ENCODE measurements at places on chromosomes 6 and 20. TPM values are rescaled to one million over a fixed set of nuclear protein-coding genes. Genes with fewer than 3 reads are reported as not detected.
A peak's percentile ranks its signal among the peaks of the same experiment; 100 is the strongest.

GRCh38 chr20:41587523-41587922 is 30.7 kb downstream of the CHD6 start:
- peaks cover 6% of the 10 kb centered on the region for H3K36me3 ChIP-seq
- H3K27me3 ChIP-seq, result no peaks in the 10 kb centered on the region
- no peak overlapping the region for H3K4me3 ChIP-seq
- no peak for DNase-seq
- H3K4me1 ChIP-seq, result peaks cover 2% of the 10 kb centered on the region
- H3K27ac ChIP-seq, result no peak overlapping the region

DNA sequence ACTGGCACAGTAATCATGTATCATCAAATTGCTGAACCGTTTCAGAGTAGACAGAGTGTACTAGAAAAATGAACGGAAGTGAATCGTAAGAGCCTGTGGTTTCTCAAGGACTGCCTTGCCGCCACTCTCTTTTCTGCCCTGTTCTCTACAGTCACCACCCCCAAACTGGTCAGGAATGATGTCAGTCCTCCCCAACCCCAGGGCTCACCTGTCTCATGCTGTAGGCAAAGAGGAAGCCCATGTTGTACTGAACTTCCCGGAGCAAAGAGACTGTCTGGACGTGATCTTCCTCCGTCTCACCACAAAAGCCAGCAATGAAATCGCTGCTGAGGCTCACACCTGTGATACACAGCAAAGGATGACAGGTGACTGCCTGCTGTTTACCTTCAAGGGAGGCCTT is 31.0 kb downstream of the CDK5RAP1 start:
- no peak overlapping the region for H3K4me3 ChIP-seq
- DNase-seq, result no peak
- H3K36me3 ChIP-seq, result peaks cover 30% of the 10 kb centered on the region
- no peak overlapping the region for H3K27ac ChIP-seq
- H3K27me3 ChIP-seq, result no peaks in the 10 kb centered on the region
- H3K4me1 ChIP-seq, result no peaks in the 10 kb centered on the region

- H3K4me1 ChIP-seq, result peaks cover 14% of the 10 kb centered on the region
- no peaks in the 10 kb centered on the region for H3K36me3 ChIP-seq
- H3K27me3 ChIP-seq, result no peaks in the 10 kb centered on the region
- H3K27ac ChIP-seq, result no peak overlapping the region
- DNase-seq, result no peak
These were observed 108.8 kb downstream of the PPP1R14C start for GRCh38 chr6:150251566-150252186.

The IPCEF1 gene
- 1.6 TPM for polyA plus RNA-seq

The ADGRF4 gene
- polyA plus RNA-seq, result 0.16 TPM

The SLC22A1 gene
- 0.72 TPM for polyA plus RNA-seq

The EBF4 gene
- polyA plus RNA-seq, result 6.5 TPM

The SYNJ2 gene
- polyA plus RNA-seq, result 4.0 TPM

DNA sequence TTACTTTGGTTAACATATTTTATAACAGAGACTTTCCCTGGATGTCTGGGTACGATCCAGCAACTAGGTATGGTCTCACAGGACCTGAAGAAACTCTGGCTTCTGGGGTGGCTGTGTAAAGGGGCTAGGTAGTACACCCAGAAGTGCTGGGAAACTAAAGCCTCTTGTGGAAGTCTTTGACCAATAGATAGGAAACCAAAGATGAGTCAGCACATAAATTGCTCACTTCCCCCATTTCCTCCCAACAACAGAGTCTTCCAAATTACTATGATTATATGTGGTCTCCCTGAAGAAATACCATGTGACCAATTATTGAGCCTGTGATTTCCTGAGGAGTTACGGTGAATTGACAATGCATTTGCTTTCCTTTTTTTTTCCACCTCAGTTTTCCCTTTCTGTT is 26.8 kb upstream of the TBX18 start:
- no peaks in the 10 kb centered on the region for H3K36me3 ChIP-seq
- no peak overlapping the region for H3K27ac ChIP-seq
- H3K4me3 ChIP-seq, result no peak overlapping the region
- no peaks in the 10 kb centered on the region for H3K27me3 ChIP-seq

The KCNG1 gene
- polyA plus RNA-seq, result 0.58 TPM

DNA sequence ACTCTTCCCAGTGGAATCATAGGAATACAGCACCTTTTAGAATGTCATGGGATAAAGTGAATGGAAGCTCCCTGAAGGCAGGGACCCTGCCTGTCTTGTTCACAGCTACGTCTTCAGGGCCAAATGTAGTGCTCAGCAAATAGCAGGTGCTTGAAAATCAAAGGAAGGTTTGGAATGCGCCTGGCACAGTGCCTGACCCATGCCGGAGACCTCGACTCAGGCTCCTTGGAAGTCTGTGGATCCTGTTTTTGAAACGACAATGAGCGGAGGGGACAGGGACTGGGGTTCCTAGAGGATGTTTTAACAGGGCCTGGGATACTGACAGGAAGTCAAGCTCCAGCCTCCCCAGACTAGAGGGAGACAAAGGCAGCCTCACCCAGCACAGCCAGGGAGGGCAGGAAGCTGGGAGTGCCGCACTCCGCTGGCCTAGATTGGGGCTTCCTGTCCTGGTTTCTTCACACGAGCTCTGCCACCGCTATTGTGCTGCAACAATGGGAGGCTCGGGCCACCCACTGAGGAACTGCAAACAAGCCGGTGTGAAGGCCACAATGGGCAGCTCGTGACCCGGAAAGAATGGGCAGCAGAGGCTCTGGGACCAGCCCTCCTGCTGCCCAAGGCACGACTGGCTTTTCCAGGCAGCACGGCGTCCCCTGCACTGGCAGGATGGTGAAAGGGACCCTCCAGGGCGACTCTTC is 76.7 kb downstream of the PREX1 start:
- DNase-seq, result no peak
- H3K4me3 ChIP-seq, result no peak overlapping the region
- no peaks in the 10 kb centered on the region for H3K4me1 ChIP-seq

GRCh38 chr6:1762203-1762602 is 152.5 kb downstream of the FOXC1 start:
- peaks cover 2% of the 10 kb centered on the region for H3K27me3 ChIP-seq
- H3K36me3 ChIP-seq, result no peaks in the 10 kb centered on the region
- no peak for DNase-seq
- H3K4me1 ChIP-seq, result no peaks in the 10 kb centered on the region

DNA sequence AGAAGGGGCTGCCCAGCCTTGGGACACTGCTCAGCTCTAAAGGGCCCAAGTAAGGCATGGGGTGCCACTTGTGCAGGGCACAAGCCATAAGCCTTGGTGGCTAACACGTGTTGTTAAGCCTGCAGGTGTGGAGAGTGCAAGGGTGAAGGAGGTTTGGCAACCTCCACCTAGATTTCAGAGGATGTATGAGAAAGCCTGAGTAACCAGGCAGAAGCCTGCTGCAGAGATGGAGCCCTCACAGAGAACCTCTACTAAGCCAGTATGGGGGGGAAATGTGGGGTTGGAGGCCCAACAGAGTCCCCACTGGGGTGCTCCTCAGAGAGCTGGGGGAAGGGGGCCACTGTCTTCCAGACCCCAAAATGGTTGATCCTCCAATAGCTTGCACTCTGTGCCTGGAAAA is 32.6 kb downstream of the SERINC1 start:
- no peaks in the 10 kb centered on the region for H3K27me3 ChIP-seq
- H3K4me3 ChIP-seq, result no peak overlapping the region
- H3K36me3 ChIP-seq, result peaks cover 21% of the 10 kb centered on the region
- H3K4me1 ChIP-seq, result no peaks in the 10 kb centered on the region
- H3K27ac ChIP-seq, result no peak overlapping the region

- no peak overlapping the region for H3K27ac ChIP-seq
- no peaks in the 10 kb centered on the region for H3K36me3 ChIP-seq
- no peak for DNase-seq
- no peak overlapping the region for H3K4me3 ChIP-seq
- no peaks in the 10 kb centered on the region for H3K27me3 ChIP-seq
These were observed 12.0 kb downstream of the ANGPT4 start for GRCh38 chr20:904039-904545.

DNA sequence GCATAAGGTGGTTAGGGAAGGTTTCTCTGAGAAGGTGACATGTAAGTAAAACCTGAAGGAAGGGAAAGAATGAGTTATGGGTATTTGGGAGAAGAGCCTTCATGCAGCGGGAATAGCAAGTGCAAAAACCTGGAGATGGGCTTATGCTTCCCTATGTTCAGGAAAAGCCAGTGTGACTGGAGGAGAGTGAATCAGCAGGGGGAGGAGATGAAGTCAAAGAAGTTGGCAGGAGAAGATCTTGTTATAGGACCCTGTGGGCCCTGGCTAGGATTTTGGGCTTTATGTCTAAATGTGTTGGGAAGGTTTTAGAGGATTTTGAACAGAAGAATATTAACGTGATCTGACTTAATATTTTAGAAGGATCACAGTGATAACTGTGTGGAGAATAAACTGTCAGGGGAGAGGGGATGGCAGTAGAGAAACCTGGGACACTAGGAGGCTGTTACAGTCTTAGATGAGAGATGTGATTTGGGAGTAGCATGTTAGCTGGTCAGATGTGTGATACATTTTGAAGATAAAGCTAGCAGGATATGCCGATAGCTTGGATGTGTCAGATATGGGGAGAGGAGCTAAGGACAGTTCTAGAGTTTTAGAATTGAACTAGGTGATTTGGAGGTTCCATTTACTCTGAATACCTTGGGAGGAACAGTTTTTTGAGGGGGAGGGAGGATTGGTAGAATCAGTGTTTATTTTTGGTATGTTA is 41.0 kb downstream of the PHF3 start:
- H3K4me3 ChIP-seq, result no peak overlapping the region
- DNase-seq, result no peak
- H3K27ac ChIP-seq, result no peak overlapping the region
- no peaks in the 10 kb centered on the region for H3K4me1 ChIP-seq
- H3K36me3 ChIP-seq, result peaks cover 2% of the 10 kb centered on the region

DNA sequence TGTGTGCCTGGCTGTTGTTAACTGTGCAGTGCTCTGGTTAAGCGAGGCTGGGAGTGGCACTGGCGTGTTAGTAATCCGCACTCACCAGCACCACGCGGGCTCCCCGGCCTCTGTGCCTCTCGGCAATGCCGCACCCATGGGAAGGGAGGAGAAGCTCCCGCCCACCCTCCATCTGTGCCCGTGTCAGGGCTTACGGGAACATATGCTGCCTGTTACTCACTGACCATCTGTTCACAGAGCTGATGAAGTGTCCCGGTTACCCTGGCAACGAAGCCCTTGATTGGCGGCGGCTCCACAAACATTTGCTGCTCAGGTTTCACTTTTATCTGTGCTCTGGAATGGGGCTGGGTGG is 114.7 kb downstream of the PSMB1 start:
- no peak overlapping the region for H3K4me3 ChIP-seq
- H3K27me3 ChIP-seq, result no peaks in the 10 kb centered on the region
- no peak overlapping the region for H3K27ac ChIP-seq
- DNase-seq, result peak; percentile 98
- peaks cover 38% of the 10 kb centered on the region for H3K4me1 ChIP-seq

DNA sequence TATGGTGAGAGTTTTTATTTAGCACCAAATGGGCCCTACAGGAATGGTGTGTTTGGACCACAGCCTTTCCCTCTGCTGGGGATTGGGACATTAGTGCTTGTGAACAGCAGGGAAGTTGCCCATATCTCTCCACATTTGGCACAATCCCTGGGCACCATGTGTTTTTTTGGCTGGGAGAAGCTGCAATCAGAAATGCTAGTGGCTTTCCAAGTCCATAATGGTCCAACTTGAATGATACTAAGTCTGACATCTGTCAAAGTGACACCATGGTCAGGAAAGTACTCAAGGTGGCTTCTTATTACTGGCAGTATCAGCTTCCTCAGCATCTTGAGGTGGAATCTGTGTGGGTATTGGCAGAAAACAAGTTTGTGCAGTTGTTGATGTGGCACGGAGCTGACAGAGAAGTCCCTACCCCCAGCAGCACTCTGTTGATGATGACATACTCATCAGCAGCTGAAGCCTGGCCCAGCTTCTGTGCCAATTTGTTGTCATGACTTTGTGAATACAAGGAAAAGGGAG is 53.0 kb downstream of the SASH1 start:
- H3K4me1 ChIP-seq, result peaks cover 17% of the 10 kb centered on the region
- H3K4me3 ChIP-seq, result no peak overlapping the region
- H3K36me3 ChIP-seq, result peaks cover 2% of the 10 kb centered on the region
- H3K27me3 ChIP-seq, result no peaks in the 10 kb centered on the region

DNA sequence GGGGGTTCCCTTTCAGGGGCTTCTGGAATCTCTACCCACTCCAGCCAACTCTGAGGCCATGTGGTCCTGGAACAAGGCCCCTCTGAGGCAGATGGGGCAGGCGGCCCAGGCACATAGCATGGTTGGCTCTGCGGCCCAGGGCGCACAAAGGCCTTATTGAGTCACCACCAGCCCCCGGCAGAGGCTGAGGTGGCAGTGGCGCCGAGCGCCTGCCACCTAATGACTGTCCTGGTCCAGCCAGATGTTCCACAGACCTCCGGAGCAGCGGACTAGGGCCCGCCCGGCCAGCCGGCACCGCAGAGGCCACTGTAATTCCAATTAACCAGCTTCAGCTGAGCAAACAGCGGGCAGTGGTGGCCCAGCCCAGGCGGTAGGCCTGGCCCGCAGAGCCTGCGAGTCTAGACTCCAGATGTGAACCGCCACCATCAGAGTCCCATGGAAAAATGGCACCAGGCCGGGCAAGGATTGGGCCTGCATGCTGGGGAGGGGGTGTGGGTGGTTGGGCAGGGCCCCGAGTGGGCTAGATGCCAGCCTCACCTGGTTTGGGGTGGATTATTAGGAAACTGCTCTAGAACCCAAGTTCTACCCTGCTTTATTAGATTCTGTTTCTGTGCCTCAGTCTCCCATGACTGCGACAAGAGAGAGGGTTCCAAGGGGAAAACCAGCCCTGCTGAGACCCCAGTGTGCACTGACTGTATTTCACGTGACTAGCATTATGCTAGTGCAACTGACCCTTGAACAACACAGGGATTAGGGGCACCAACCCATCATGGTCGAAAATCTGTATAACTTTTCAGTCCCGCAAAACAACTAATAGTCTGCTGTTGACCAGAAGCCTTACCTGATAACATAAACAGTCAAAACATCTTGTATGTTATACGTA is 34.1 kb upstream of the ID1 start:
- H3K27me3 ChIP-seq, result no peaks in the 10 kb centered on the region
- H3K36me3 ChIP-seq, result no peaks in the 10 kb centered on the region
- DNase-seq, result no peak
- peak overlapping the region; percentile 24 for H3K27ac ChIP-seq
- no peak overlapping the region for H3K4me3 ChIP-seq

The FAM217B gene
- 5.3 TPM for polyA plus RNA-seq

- no peaks in the 10 kb centered on the region for H3K4me1 ChIP-seq
- H3K4me3 ChIP-seq, result no peak overlapping the region
- no peak overlapping the region for H3K27ac ChIP-seq
- H3K36me3 ChIP-seq, result no peaks in the 10 kb centered on the region
- no peak for DNase-seq
- no peaks in the 10 kb centered on the region for H3K27me3 ChIP-seq
These were observed 616.9 kb upstream of the MAN1A1 start for GRCh38 chr6:119966484-119966883.

DNA sequence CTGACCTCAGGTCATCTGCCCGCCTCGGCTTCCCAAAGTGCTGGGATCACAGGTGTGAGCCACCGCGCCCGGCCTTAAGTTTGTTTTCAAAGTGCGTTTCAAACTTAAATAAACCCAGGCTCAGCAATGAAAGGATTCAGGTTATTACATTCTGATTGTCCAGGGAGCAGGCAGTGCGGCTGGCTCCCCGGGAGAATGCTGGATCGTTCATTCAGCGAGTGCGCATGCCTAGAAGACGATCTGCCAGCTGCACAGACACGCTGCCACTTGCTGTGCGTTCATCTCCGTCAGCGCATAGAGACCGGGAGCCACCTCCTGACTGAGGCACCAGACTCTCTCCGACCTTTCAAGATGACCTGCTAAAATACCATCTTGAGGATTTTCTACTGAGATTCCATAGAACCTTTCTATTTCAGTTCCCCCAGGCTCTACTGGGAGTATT is 163.9 kb upstream of the ZNF217 start:
- no peaks in the 10 kb centered on the region for H3K4me1 ChIP-seq
- DNase-seq, result no peak
- no peak overlapping the region for H3K27ac ChIP-seq
- H3K27me3 ChIP-seq, result no peaks in the 10 kb centered on the region
